ENCODE measurements at places on chromosomes 3 and 15. TPM values are rescaled to one million over a fixed set of nuclear protein-coding genes. Genes with fewer than 3 reads are reported as not detected.

STAC gene
- 4.4 TPM for total RNA-seq

ZBTB47 gene
- total RNA-seq = 3.8 TPM

POTEB3 gene
- total RNA-seq = not detected

KCNH8 gene
- total RNA-seq = not detected

FANCD2OS gene
- total RNA-seq = not detected

DNA sequence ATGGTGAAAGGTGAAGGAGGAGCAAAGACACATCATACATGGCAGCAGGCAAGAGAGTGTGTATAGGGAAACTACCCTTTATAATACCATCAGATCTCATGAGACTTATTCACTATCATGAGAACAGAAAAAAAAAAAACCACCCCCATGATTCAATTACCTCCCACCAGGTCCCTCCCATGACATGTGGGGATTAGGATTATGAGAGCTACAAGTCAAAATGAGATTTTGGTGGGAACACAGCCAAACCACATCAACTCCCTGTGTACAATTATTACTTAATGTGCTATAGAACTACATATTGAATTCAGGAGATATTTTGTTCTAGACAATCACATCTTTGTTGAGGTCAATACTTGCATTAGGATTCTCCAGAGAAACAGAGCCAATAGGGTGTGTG, 313.4 kb downstream of the CNTN6 start:
- no peak for DNase-seq

- no peak for DNase-seq
Observed at GRCh38 chr3:157275832-157276231, 115.9 kb upstream of the CCNL1 start.

GRCh38 chr15:74417225-74417624, 16.5 kb downstream of the SEMA7A start:
- DNase-seq = no peak

DNA sequence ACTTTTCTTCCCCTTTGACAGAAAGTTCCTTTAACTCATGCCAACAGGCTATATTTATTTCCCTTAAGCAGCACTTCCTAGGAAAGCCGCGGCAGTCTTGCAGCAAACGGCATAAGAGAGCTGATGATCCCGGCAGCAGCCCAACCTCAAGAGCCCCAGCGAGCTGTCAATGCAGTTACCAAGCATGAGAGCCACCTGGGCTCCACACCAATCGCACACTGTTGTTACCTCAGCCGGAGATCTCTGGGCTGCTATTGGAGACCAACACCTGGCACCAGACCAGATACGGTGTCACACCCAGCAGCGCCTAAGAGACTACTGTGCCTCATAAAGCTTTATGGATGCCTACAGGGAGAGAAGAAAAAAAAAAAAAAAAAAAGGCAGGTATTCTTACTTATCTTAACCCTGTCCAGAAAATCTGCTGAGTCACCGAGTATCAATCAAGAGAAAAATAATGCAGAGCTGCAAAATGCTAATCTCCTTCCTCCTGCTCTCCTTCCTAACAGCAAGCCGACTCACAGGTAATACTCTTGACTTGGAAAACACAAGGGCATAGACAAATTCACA, 11.7 kb downstream of the ABCC5 start:
- DNase-seq = peak; percentile 80

GRCh38 chr3:50162034-50162883, 7.1 kb downstream of the SEMA3F start:
- DNase-seq = no peak

GRCh38 chr3:168647582-168647981, 551.9 kb upstream of the GOLIM4 start:
- peak; percentile 20 for DNase-seq

DNA sequence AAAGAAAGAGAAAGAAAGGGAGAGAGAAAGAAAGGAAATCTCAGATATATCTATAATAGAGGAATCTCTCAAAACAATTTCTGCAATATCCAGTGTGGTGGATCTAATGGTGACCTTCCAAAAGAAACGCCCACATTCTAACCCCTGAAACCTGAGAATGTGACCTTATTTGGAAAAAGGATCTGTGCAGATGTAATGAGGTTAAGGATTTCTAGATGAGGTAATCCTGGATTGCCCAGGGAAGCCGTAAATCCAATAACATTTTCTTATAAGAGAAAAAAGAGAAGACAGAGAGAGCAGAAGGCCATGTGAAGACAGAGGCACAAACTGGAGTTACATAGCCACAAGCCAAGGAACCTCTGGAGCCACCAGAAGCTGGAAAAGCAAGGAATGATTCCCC, 307.6 kb downstream of the ZBTB20 start:
- peak; percentile 59 for DNase-seq

DNA sequence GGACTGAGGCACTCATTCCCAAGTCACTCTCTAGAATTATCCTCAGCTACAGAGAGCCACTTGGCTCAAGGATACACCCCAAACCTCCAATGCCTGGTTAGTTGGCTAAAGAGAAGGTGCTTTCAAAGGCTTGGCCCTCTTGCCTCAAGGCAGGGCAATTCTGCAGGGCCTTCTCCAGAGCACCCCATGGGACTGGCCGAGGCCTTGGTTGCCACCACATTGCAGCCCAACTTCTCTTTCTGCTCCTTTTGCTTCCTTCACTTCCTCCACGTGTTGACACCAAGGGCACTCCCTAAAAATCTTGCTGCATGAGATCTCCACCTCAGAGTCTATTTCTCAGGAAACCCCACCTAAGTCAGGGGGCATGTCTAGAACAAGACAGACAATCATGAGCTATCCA, 36.7 kb downstream of the MEGF11 start:
- DNase-seq = no peak

- no peak for DNase-seq
Observed at GRCh38 chr15:80491163-80491847, 87.1 kb downstream of the ARNT2 start.

GRCh38 chr15:53511175-53511574, 248.3 kb downstream of the WDR72 start:
- no peak for DNase-seq

DNA sequence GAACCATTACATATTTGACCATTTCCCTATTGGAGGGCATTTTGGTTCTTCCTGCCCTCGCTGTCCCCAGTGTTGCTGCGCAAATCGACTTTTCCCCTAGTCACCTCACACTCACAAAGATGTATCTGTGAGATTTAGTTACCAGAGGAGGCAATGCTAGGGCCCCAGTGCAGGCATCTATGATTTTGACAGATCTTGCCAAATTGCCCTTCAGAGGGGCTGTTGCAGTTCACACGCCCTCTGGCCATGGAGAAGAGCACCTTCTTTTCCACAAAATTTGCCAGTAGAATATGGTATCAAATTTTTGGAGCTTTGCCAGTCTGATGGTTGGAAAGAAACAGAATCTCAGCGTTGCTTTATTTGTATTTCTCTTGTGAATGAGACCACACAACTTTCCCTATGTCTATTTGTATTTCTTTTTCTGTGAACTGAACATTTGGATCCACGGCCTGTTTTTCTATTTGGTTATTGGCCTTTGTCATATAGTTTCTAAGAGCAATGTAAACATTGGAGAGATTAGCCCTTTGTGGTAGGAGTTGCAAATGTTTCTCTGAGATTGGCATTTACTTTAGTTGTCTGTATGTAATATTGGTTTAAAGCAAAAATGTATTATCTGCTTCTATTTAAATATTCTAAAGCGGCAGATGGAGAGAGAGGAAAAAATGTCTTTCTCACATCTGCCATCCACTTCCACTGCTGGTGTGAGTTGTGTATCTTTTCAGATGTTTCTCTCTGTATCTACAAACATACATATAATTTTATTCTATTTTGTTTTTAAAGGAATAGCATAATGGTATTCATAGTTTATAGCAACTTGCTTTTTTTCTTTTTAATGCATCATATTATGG, 66.1 kb downstream of the DNASE1L3 start:
- no peak for DNase-seq

- no peak for DNase-seq
Observed at GRCh38 chr3:192516820-192517219, 210.5 kb downstream of the FGF12 start.

DNA sequence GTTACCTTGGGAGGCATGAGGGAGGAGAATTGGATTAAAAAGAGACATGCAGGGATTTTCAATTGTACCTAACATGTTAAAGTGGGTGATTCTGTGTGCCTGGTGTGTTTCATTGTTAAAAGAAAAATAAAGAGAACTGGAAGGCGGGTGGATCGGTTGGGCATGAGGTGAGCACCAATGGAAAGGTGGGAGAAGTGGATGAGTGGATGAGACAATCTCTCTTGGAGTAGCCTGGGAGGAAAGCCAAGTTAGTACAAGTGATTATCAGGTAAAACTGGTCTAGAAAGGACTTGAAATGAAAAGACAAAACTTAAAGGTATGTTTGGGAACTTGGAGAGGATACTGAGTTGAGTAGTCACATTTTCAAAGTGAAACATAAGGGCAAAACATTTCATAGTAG, 12.1 kb downstream of the VEPH1 start:
- DNase-seq = no peak

DNA sequence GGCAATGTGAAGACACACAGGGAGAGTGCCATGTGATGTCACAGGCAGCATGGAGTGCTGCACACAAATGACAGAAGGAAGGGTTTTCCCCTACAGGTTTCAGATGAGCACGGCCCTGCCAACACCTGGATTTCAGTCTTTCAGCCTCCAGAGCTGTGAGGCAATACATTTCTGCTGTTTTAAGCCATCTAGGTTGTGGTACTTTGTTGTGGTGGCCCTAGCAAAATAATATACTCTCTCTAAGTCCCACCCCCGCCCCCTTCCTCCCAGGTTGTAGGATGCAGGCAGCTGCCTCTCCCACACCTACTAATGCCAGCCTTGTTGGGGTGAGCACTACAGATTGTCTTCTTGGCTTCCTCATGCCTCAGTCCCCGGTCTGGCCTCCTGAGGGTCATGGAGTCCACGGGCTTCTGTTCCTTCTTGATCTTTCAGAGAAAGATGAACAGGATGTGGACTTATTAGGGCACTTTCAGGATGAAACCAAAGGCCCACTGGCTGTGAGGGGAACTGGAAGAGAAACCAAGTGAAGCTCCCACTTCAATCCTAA, 180.0 kb downstream of the CD47 start:
- DNase-seq = no peak

Data from H4 (cell line).